ENCODE measurements at places on chromosomes 12 and 14.
A peak's percentile ranks its signal among the peaks of the same experiment; 100 is the strongest.

GRCh38 chr14:66920196-66920595, 269.0 kb upstream of the GARIN2 start:
- no peaks in the 10 kb centered on the region for H3K36me3 ChIP-seq
- no peak overlapping the region for H3K4me3 ChIP-seq
- H3K27ac ChIP-seq = no peak overlapping the region
- no peak for DNase-seq
- H3K27me3 ChIP-seq = no peaks in the 10 kb centered on the region

DNA sequence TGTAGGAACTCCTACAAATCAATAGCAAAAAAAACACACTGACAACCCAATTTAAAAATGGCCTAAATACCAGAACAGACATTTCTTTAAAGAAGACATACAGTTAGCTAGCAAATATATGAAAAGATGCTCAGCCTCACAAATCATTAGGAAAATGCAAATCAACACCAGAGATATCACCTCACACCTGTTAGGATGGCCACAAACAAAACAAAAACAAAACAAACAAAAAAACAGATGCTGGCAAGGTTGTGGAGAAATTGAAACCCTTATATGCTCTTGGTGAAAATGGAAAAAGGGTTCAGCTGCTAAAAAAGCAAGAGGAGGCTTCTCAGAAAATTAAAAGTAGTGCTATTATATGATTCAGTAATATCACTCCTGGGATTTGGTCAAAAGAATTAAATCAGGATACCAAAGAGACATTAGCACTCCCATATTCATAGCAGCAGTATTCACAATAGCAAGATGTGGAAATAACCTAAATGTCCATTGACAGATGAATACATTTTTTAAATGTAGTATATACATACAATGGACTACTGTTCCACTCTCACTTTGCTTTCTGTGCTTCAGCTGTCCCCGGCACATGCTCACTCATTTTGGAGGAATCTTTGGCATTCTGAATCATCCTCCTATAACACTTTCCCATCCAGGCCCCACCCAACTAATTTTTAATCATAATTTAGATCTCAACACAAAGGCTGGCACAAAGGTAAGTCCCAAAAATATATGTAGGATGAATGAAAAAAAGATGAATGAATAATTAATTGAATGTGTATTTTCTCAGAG, 99.1 kb downstream of the SYT1 start:
- DNase-seq = no peak
- H3K27ac ChIP-seq = no peak overlapping the region
- no peaks in the 10 kb centered on the region for H3K4me1 ChIP-seq
- H3K27me3 ChIP-seq = no peaks in the 10 kb centered on the region
- no peaks in the 10 kb centered on the region for H3K36me3 ChIP-seq

GRCh38 chr12:14417715-14418114, 52.2 kb downstream of the ATF7IP start:
- H3K27ac ChIP-seq = no peak overlapping the region
- no peaks in the 10 kb centered on the region for H3K27me3 ChIP-seq
- no peaks in the 10 kb centered on the region for H3K36me3 ChIP-seq

DNA sequence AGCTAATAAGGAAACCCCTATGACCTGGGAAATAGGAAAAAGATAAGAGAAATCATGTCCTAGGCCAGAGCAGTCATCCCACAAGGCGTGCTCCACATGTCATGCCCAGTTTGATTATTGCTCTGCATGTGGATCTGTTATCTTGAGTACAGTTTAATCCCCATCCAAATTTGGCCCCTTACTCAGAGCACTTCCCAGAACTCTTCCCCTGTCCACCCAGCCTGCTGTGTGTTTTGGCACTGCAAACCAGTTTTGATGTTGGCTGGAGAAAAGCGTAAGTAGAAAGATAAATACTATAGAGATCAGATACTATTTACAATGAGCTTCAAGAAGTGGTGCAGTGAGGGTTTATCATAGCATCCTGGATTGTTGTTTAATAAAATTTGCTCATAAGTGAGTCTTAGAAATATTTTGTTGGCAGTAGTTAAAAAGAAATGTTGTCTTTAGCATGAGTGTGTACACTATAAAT, 83.8 kb downstream of the PTPRB start:
- H3K4me3 ChIP-seq = no peak overlapping the region
- H3K4me1 ChIP-seq = 0 out of 2 replicates have a peak, but pooled peaks cover 2% of the 10 kb centered on the region
- H3K27me3 ChIP-seq = no peaks in the 10 kb centered on the region
- no peaks in the 10 kb centered on the region for H3K36me3 ChIP-seq

DNA sequence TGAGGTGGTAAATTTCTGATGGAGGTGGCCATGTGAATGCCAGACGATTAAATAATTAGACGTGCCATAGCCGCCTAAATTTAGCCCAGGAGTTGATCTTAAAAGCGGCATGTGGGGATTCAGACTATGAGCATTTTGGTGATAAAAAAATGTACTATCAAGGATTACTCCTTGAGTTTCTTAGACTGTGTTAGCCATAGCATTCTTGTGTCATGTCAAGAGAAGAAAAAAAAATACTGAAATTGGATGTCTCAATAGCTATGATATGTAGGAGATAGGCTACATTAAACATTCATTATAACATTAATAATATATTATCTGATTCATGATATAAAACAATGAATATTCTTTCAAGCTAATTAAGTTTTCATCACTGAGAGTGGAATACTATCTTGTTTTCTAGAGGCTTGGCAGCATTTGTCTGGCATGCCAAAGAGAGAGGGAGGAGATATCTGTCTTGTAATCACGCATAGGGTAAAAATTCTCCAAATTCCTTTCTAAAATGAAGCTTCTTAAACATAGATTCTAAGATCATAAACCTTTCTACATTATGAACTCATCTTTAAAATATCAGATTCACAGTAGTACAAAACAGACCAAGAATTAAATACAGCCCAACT, 727.0 kb downstream of the C12orf50 start:
- no peaks in the 10 kb centered on the region for H3K4me1 ChIP-seq
- no peaks in the 10 kb centered on the region for H3K36me3 ChIP-seq
- H3K27ac ChIP-seq = no peak overlapping the region

- H3K27me3 ChIP-seq = no peaks in the 10 kb centered on the region
- no peak overlapping the region for H3K27ac ChIP-seq
- peak; percentile 45 for DNase-seq
- H3K4me1 ChIP-seq = peaks cover 3% of the 10 kb centered on the region
- H3K4me3 ChIP-seq = peak overlapping the region; percentile 98
Observed at GRCh38 chr14:70907996-70908934, 1.0 kb downstream of the PCNX1 start.

DNA sequence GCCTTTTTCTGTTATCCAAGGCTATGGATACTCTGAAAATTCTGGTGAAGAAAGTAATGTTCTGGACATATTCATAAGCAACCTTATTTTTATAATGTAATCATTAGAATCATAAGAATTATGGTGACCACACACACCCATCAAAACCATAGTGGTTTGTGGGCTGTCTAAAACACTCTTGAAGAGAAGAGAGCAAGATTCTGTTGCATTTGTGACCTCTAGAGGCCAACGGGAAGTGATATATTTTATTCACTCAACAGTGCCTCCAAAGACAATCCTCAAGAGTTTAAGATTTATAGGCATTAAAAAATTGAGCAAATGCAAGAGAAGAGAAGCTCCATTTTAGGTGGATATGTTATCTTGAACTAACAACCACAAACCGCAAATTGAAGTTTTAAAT, 68.5 kb upstream of the LGR5 start:
- no peaks in the 10 kb centered on the region for H3K4me1 ChIP-seq
- DNase-seq = no peak
- no peaks in the 10 kb centered on the region for H3K27me3 ChIP-seq

GRCh38 chr14:92585981-92586937, 72.7 kb downstream of the RIN3 start:
- no peaks in the 10 kb centered on the region for H3K4me1 ChIP-seq
- no peak for DNase-seq
- no peaks in the 10 kb centered on the region for H3K27me3 ChIP-seq

DNA sequence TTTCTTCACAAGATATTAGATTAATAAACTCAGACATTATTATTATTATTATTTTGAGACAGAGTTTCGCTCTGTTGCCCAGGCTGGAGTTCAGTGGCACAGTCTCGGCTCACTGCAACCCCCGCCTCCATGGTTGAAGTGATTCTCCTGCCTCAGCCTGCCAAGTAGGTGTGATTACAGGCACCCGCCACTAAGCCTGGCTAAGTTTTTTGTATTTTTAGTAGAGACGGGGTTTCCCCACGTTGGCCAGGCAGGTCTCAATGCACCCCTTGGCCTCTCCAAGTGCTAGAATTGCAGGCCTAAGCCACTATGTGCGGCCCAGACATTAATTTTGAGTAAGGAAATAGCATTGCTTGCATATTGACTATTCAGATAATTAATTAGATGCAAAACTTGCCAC, 554.9 kb upstream of the LRFN5 start:
- no peaks in the 10 kb centered on the region for H3K36me3 ChIP-seq
- no peaks in the 10 kb centered on the region for H3K4me1 ChIP-seq
- no peak for DNase-seq
- no peaks in the 10 kb centered on the region for H3K27me3 ChIP-seq
- H3K27ac ChIP-seq = no peak overlapping the region

- DNase-seq = no peak
- no peaks in the 10 kb centered on the region for H3K27me3 ChIP-seq
- H3K4me1 ChIP-seq = 0 out of 2 replicates have a peak, but pooled peaks cover 2% of the 10 kb centered on the region
Observed at GRCh38 chr14:68563251-68564131, 229.4 kb downstream of the ZFP36L1 start.

- DNase-seq = no peak
- no peak overlapping the region for H3K27ac ChIP-seq
- H3K27me3 ChIP-seq = peaks cover 49% of the 10 kb centered on the region
- H3K4me1 ChIP-seq = peaks cover 9% of the 10 kb centered on the region
Observed at GRCh38 chr12:3492793-3493042, 1.7 kb downstream of the PRMT8 start.
